ENCODE measurements at places on chromosomes 6 and 20. TPM values are rescaled to one million over a fixed set of nuclear protein-coding genes. Genes with fewer than 3 reads are reported as not detected.
A peak's percentile ranks its signal among the peaks of the same experiment; 100 is the strongest.

The SGK2 gene
- total RNA-seq: 0.23 TPM

The UBR2 gene
- 30.8 TPM for total RNA-seq

The ENPP5 gene
- not detected for total RNA-seq

The PDE10A gene
- total RNA-seq: not detected

The PROCR gene
- 0.24 TPM for total RNA-seq

DNA sequence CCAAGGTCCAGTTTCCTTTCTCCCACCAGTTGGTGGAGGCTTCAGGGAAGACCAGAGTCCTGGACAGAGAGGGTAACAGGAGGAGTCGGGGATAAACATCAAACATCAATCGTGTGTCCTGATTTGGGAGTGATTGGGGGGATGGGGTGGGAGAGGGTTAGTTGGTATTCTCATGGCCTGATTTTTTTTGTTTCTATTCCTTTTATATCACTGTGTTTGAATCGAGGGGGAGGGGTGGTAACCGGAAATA lies 365 bp upstream of the HSD17B8 start:
- peaks cover 43% of the 10 kb centered on the region for H3K36me3 ChIP-seq
- no peaks in the 10 kb centered on the region for H3K27me3 ChIP-seq
- no peak for DNase-seq
- peaks cover 60% of the 10 kb centered on the region for H3K4me1 ChIP-seq
- peak overlapping the region; percentile 100 for H3K4me3 ChIP-seq

DNA sequence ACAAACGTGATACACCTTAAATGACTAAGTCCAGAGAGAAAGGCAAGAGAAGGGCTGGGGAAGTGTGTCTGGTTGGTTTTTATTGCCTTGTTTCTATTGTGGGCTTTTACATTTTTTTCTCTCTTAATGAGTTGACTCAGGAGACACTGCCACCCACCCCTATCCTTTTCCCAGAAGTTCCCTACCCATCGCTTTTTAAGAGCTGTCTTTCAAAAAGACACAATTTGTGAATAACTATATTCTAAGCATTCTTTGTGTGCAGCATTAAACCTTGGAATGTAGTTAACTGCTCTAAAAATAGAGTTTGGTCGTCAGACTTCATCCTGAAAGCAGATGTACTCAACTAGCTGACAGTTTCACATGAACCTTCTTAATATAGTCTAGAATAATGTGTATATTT lies 174.9 kb downstream of the ISM1 start:
- no peaks in the 10 kb centered on the region for H3K27me3 ChIP-seq
- peaks cover 3% of the 10 kb centered on the region for H3K36me3 ChIP-seq
- peak overlapping the region; percentile 47 for H3K27ac ChIP-seq

DNA sequence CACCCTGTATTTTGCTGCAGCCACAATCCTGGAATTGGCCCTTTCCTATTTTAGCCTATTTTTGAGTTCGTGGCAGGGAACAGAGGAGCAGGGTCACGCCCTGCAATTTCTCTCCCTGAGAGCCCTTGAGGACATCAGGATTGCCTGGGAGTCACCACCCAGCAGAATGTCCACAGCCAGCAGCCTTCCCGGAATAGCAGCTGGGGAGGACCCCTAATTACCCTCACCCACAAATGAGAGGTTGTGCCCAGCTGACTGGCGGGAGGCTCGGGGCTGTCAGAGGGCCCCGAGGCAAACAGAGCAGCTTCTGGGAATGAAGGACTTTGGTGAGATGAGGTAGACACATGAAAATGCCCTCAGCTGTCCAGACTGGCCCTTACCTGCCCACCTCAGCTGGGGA lies 165.1 kb downstream of the PREX1 start:
- H3K4me3 ChIP-seq: no peak overlapping the region
- DNase-seq: no peak
- no peaks in the 10 kb centered on the region for H3K27me3 ChIP-seq
- H3K27ac ChIP-seq: no peak overlapping the region

DNA sequence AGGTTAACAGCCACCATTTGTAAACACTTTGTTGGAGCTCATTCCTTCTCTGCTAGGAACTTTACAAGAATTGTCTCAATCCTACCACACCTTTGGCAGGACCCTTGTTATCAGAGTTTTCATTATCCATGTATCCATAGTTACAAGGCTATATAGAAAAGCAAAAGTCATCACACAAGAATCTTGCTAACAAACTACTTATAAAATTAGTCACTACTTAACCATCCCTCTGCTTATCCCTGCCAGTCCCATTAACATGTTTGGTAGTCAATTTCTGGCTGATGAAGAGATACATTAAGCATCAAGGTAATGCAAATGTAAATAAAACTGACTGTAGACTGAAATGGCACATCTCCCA lies 10.4 kb downstream of the ZSWIM3 start:
- no peaks in the 10 kb centered on the region for H3K27me3 ChIP-seq
- H3K36me3 ChIP-seq: peaks cover 7% of the 10 kb centered on the region
- no peak for DNase-seq
- H3K4me3 ChIP-seq: no peak overlapping the region
- H3K4me1 ChIP-seq: no peaks in the 10 kb centered on the region

- no peak overlapping the region for H3K27ac ChIP-seq
- H3K27me3 ChIP-seq: no peaks in the 10 kb centered on the region
- H3K36me3 ChIP-seq: no peaks in the 10 kb centered on the region
- no peak for DNase-seq
- H3K4me3 ChIP-seq: no peak overlapping the region
Observed at GRCh38 chr6:124057461-124057860, 253.8 kb downstream of the NKAIN2 start.

DNA sequence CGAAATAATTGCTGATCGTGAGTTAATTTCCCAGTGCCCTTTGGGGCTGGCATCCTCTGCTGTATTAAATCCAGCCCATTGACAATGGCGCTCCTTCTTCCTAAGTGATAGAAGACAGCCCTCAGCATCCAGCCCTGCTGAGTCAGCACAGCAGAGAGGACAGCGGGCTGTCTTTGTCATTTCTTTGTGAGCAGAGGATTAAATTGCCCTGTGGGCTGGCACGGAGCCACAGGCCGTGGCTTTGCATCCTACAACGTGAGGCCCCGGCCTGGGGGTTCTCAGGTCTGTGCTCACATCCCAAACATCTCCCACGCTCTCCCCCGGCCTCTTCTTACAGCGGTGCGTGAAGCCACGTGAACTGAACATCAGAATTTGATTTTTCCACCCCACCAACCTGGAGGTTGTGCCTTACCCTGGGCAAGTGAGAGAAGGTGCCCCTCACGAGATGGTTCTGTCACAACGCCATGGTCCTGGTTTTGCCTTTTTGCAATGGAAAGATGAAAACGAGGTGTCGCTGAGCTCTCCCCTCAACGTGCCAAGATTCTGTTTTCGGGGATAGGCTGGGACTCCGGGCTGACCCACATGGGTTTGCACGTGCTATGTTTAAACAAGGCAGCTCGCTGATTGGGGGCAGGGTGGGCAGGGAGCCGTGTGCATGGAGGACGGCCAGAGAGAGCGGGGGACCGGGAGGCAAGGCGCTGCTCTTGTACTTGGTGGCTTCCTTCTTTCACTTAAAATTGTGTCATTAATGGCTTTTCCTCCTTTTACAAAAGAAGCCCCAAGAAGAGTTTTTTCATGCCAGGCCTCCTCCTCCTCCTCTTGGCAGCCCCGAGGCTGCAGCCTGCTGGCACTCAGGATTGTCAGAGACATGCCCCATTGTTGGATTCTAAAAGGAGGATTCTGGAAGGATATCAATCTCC lies 19.5 kb downstream of the CDH4 start:
- no peaks in the 10 kb centered on the region for H3K36me3 ChIP-seq
- no peak overlapping the region for H3K4me3 ChIP-seq
- no peaks in the 10 kb centered on the region for H3K4me1 ChIP-seq
- no peaks in the 10 kb centered on the region for H3K27me3 ChIP-seq
- no peak for DNase-seq

DNA sequence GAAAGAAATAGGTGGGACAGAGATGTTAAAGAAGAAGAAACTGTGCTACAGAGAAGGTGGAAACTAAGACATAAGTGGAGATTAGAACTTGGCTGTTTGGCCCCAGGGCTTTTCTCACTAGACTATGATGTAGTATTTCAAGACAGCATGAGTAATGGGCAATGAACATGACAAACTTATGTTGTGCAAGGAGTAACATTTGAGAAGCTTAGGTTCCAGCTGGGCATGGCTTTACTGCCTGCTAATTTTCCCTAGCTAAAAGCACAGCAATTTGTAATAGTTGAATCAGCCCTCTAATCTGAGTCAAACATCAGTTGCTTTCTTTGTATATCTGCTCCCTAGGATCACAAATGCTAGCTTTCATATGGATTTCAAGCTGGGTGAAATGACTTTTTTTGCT lies 294.3 kb upstream of the BMP2 start:
- H3K4me1 ChIP-seq: no peaks in the 10 kb centered on the region
- H3K4me3 ChIP-seq: no peak overlapping the region
- no peaks in the 10 kb centered on the region for H3K36me3 ChIP-seq

DNA sequence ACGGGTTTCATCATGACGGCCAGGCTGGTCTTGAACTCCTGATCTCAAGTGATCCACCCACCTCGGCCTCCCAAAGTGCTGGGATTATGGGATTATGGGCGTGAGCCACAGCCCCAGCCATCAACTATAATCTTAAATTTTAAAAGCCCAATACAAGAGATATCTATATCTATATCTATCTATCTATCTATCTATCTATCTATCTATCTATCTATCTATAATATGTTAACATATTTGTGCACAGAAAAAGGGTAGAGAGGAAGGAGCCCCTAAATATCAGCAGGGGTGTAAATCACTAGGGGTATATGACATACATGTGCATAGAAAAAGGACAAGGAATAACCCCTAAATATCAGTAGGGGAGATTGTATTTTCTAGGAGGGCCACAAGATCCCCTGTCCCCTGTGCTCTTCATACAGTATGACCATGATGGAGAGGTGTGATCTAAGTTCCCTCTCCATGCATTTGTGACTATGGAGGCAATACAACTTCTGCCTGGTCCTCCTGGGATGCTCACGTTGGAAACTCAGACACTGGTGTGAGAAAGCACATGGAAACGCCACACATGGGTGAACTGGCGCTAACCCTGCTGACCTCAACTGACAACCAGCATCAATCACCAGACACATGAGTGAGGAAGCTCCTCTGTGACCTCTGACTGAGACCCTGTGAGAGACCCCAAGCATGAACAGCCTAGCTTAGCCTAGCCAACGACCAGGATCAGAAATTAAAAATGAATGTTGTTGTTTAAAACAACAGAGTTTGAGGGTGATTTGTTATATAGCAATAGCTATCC lies 1.2 kb upstream of the SPATS1 start:
- peaks cover 48% of the 10 kb centered on the region for H3K27me3 ChIP-seq
- no peak for DNase-seq
- H3K27ac ChIP-seq: no peak overlapping the region

GRCh38 chr20:20713244-20713765 lies 861 bp upstream of the RALGAPA2 start:
- peak overlapping the region; percentile 93 for H3K4me3 ChIP-seq
- H3K27me3 ChIP-seq: peaks cover 3% of the 10 kb centered on the region
- H3K27ac ChIP-seq: peak overlapping the region; percentile 93

DNA sequence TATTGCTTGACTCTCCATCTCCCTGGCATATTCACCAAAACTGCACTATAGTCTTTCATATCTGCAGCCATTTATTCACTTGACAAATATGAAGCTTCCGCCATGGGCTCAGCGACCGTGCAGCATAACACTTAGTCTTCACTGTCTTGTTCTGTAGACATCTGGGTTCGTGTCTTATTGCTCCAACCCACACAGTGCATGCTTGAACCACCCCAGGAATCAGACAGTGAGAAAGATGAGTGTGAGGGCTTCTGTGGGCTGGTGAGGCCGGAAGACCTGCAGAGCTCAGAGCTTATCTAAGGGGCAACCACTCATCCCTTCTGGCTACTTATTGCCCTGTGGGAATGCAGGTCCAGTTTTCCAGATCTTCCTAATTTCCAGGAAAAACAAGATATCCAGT lies 19.9 kb upstream of the FAM50B start:
- no peaks in the 10 kb centered on the region for H3K36me3 ChIP-seq
- no peak overlapping the region for H3K27ac ChIP-seq
- H3K4me1 ChIP-seq: no peaks in the 10 kb centered on the region
- peaks cover 7% of the 10 kb centered on the region for H3K27me3 ChIP-seq

DNA sequence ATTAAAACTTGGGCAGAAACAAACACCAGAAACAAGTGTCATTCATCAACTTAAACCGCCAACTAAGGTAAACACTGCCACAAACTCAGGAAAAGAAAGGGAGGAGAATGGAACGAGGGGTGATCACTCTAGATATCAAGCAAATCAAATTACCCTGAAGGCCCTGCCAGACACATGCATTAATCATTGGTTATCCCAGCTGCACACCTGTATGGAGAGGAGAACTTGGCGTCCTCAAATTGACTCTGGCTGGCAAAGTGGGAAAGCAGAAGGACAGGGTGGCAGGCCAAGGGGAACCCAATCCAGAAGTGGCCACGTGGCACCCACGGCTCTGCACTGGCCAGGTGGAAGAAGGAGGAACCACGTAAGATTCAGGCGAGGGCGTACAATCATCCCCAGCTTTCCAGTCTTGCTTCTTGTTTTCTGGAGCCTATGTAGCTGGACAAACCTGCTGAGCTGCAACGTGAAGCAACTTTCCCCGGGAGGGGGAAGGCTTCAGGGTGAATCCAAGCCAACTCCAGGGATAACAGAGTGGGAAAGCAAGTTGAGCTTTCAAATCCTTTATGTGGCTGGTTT lies 156.2 kb upstream of the JARID2 start:
- no peak overlapping the region for H3K4me3 ChIP-seq
- no peaks in the 10 kb centered on the region for H3K4me1 ChIP-seq
- no peak overlapping the region for H3K27ac ChIP-seq
- H3K27me3 ChIP-seq: no peaks in the 10 kb centered on the region
- H3K36me3 ChIP-seq: no peaks in the 10 kb centered on the region

- no peak for DNase-seq
- peak overlapping the region; percentile 14 for H3K27ac ChIP-seq
- no peak overlapping the region for H3K4me3 ChIP-seq
- no peaks in the 10 kb centered on the region for H3K27me3 ChIP-seq
- H3K36me3 ChIP-seq: peaks cover 67% of the 10 kb centered on the region
Observed at GRCh38 chr6:75275067-75275466, 9.5 kb downstream of the TMEM30A start.

DNA sequence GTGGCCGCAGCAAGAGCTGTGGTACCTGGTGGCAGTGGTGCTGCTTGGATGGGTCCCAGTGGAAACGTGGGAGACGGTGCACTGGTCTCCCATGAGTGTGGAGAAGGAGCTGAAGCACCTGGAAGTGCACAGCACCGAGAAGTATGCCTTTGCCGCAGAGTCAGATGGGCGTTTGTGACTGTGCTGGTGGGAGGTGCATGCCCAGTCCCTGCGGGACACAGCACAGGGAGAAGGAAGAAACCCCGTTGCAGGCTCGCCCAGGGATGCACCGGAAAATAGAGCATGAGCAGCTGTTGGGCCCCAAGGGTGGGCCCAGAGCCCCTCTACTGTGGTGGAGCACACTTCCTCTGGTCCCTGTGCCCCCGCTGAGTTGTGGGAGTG lies 19.3 kb upstream of the RGS17 start:
- no peak overlapping the region for H3K27ac ChIP-seq
- no peaks in the 10 kb centered on the region for H3K36me3 ChIP-seq
- no peaks in the 10 kb centered on the region for H3K27me3 ChIP-seq
- no peak for DNase-seq
- no peak overlapping the region for H3K4me3 ChIP-seq

DNA sequence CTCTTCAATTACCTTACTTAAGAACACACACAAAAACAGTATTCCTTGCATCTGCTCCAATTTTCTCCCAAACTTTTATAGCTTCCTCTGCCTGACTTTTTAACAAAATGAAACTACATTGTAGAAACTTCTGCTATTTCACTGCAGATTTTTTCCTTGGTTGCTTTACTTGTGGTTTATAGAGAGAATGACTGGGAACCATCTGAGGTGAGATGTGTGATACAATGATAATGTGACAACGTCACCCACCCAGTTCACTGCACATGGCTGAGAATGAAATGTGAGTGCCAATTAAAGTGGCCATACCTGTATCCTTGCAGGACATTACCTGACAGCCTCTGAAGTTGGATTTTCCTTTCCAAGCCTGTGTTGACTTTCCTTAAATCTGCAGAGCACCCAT lies 258.4 kb downstream of the CD83 start:
- peaks cover 28% of the 10 kb centered on the region for H3K4me1 ChIP-seq
- no peak overlapping the region for H3K4me3 ChIP-seq
- no peak for DNase-seq
- no peak overlapping the region for H3K27ac ChIP-seq
- peaks cover 2% of the 10 kb centered on the region for H3K36me3 ChIP-seq

All from activated CD4-positive, alpha-beta T cell treated with anti-CD3 and anti-CD28 coated beads, Interleukin-2, amount 10 ng/mL, durations not matched to agents 24 days and 14 days (primary cell).